ENCODE measurements at places on chromosomes 1 and 21.

GRCh38 chr1:171389171-171389570 is 75.2 kb downstream of the FMO4 start:
- DNase-seq: peak; percentile 19

DNA sequence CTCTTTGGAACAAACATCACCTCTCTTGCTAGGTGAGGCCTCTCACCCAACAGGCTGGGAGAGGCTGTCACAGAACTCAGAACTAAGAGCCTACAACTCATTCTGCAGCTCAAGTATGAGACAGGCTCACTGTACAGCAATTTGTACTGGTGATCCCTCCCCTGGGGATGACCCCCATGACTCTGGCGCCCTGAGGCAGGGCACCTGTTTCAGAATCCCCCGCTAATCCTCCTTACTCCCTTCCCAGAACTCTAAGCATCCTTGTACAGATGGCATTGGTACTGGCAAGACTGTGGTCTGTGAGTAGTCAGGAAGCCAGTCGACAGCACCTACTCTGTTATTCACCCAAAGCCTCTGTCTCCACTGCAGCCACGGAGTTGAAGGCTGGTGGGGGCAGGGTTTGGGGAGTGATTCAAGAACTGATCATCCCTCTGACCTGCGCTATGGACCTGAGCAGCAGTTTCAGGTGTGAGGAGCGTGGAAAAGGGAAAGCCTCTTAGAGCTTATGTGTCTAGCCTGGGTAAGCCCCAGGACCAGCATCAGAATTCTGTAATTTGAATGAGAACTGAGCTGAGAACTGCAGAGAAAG is 655.5 kb downstream of the KIF26B start:
- DNase-seq: no peak

- no peak for DNase-seq
These were observed 11.0 kb downstream of the NUDC start for GRCh38 chr1:26932531-26932930.

GRCh38 chr1:208272311-208272710 is 28.1 kb upstream of the PLXNA2 start:
- DNase-seq: no peak

DNA sequence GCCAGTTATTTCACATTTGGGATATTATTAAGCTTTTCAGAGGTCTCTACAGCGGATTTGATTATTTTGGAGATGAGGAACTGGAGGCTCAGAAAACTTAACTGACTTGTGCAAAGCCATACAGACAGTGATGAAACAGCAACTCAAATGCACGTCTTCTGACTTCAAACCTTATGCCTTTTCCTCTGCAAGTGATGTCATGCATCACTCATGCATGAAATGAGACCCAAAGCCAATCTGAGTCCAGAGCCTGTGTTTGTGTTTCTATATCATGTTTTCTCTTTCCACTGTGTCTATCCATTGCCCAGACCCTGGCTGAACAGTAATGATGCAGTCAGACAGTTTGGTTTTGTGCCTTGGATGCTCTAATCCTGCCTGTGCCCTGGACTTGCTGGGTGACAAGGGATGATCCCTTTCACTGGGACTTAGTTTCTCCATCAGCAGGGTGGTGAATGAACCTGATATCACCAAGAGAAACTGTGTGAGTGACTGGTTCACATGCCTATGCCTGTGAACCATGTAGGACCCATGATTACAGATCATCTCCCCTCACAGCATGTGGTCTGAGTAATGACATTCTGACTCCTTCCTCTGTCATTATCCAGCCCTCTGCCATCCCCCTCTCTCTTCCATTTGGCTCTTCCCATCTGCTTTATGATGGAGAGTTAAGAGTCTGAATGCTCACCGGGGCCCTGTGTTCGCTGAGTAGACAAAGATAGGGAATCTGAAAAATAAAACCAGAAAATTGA is 33.4 kb downstream of the SLAMF6 start:
- no peak for DNase-seq

GRCh38 chr1:213274140-213274539 is 223.1 kb downstream of the RPS6KC1 start:
- no peak for DNase-seq

- DNase-seq: no peak
These were observed 158.6 kb upstream of the AJAP1 start for GRCh38 chr1:4495809-4496208.

DNA sequence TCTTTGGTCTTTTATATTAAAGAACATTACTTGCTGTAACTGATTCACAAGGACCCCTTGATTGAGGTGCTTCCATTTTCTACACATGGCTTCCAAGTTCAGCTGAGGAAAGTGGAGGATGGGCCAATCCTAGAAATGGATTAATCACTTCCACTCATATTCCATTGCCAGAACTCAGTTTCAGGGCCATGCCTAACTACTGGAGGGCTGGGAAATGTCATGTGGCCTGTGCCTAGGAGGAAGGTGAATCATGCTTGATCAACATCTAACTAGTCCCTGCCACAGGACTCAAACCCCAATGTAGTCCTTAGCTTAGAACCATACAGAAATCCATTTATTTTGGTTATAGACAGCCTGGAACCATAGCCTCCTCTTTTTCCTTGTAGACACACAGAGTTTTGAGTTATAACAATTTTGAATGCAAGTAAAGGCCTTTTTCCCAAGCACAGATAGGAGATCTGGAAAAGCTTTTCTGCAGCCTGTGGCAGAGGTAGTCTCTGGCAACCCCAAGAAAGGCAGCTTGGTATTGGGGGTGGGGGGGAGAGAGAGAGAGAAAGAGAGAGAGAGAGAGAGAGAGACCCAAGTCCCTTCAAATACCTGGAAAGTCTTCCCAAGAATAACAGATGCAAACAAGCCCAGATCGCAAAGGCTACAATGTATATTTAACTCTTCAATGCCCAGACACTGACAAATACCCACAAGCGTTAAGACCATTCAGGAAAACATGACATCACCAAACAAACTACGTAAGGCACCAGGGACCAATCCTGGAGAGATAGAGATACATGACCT is 12.5 kb downstream of the MAST2 start:
- DNase-seq: peak; percentile 32

DNA sequence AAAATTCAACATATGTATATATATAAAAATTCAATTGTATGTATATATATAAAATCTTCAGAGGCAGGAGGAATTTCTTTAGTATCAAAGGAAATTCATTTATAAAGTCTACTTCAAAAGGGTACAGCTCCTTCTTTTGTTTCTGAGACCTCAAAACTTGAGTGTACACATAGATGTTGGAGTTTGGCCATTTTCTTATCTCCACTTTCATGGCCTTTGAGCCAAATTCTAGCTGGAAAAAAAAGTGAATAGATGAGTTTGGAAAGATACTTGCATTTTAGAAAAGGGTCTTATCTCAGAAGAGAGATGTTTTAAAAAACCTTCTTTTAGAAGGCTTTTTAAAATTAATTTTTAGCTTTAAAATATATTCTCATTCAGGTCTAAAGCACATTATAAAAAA is 103.2 kb downstream of the ATF6 start:
- no peak for DNase-seq

All from fibroblast of skin of right quadriceps (primary cell).